Stimulated activated CD4-positive, alpha-beta T cell treated with anti-CD3 and anti-CD28 coated beads, Interleukin-4, amount 100 ng/mL, for 48 hours (primary cell): ENCODE measurements at places on chromosomes 4 and X.

- no peak for DNase-seq
Observed at GRCh38 chr4:20256381-20256881, 4.7 kb downstream of the SLIT2 start.

- no peak for DNase-seq
Observed at GRCh38 chrX:24838629-24839028, 144.9 kb downstream of the POLA1 start.

GRCh38 chrX:48516987-48517386, 4.6 kb upstream of the EBP start:
- DNase-seq: no peak

DNA sequence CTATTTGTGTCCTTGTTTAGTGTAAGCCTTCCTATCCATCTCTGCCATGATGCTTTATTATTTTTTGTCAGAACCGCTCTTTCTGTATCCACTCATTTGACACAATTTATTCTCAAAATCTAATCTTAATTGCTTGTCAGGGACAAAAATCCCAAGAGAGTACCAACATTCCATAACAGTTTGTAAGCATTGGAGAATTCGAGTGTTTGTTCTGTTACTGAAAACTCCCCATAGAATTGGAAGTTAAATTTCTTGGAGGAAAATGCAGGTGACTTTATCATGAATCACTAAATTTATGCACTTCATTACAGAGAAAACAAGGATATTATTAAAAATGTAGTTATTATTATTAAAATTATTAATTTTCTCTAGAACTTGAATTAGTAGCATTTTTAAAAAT, 1986.1 kb downstream of the ARAP2 start:
- no peak for DNase-seq

- no peak for DNase-seq
Observed at GRCh38 chr4:76559236-76560071, 124.4 kb downstream of the SHROOM3 start.

DNA sequence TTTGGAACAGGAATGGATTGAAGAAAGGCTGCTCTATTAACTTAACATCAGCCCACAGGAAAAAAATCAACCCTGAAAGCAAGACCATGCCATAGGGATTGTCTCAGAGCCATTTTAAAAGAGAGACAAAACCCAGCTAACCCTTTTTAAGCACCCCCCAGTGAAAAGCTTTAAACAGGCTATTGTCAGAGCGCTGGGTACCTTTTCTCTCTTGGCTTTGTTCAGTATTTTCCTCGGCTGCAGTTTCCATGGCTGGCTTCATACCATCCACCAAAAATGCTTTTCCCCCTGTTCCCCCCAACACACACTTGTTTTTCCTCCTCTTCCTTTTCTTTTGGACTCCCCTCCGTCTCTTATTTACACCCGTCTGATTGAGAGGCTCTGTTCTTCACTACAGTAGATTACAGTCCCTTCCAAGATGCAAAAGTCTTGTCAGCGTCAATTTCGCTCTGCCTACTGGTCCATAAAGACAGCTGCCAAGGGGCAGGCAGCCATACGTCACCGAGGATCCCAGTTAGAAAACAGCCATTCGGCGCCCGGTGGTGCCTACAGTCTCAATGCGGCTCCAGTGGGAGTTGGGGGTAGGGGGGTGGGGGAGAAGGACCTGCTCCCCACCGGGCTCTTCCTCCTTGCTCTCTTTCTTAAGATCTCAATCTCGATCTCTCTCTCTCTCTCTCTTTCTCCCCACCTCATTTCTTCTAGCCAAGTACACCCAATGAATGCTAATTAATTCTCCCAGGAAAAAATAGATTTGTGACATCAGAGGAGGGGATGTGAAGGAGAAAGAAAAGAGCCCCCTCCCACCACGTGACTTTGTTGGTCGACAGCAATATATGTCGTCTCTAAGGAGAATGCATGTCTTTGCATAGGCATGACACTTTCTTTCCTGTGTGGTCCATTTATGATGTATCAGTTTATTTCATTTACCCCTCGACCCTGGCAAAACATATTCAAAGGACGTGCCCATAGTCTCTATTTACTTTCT, at the start of gene GPM6B:
Gene GPM6B, minus strand, starts transcription at position 451 of the 985 bp plus-strand sequence. Its CDS starts 189 bp downstream, at position 262.
- no peak for DNase-seq

DNA sequence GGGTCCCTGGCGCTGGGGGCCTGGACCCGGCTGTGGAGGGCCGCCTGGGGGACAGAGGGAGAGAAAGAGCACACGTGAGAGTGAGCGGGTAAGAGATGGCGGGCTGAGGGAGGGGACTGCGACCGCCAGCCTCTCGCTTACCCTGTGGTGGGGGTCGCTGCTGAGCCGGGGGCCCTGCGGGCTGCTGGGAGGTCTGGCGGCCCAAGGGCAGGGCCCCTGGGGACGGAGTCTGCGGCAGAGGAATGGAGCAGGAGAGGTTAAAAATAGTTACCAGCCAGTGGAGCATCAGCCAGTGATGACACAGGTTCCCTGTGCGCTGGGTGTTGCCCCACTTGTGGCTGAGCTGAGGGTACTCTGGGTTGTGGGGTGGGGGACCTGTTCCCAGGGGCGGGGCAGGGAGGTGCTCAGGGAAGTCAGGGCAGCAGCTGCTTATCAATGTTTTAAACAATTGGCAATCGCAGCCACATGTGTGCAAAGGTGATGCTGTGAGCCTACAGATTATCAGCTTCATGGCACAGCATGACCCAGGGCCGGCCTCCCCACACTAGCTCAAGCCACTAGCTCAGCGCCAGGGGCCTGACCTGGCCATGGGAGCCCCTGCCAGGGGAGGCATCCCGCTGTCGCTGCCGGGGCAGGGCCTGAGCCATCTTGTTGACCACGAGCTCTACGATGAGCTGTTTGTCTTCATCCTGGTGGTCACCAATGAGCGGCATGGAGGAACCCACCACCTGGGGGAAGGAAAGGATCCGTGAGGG, 7.5 kb upstream of the TIMP1 start:
- no peak for DNase-seq

- DNase-seq: no peak
Observed at GRCh38 chr4:95869961-95870500, 30.1 kb downstream of the PDHA2 start.

DNA sequence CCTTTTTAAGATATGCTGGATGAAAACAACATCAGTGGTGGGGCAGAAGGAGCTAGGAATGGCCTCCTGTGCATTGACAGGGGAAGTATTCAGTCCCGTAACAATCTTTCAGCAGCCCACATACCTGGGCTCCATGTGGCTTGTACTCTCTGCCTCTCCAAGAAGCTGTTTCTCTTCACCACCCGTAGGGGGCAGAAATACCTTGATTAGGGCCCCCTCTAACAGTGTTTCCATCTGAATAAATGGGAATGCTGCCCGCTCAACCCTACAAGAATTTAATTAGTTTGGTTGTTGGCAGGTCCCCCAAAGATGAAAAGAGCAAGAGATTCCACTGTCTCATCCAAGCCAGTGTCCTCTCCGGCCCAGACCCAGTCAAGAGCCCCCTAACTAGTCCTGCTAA, 155.2 kb downstream of the SMIM20 start:
- DNase-seq: no peak

DNA sequence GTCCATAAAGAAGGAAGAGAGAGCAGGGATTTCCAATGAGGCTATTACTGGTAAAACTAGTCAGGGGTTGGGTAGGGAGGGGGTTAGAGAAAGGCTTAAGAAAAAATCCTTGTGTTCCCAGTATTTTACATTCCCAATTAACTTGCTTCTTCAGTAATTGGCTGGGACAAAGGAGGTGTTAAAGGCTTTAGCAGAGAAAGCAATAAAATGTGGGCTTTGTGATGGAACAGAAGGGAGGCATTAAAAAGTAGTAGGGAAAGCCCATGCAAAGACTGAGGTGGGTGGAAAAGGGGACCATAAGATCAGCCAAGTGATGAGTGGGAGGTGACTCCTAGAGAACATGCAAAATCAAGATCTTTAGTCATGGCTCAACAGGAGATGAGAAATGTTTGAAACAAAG, 1467.2 kb downstream of the RPA4 start:
- no peak for DNase-seq

GRCh38 chr4:25330335-25330734, 17.8 kb downstream of the ZCCHC4 start:
- no peak for DNase-seq

- DNase-seq: no peak
Observed at GRCh38 chr4:7949759-7950158, 10.1 kb upstream of the AFAP1 start.

GRCh38 chr4:83082777-83083176, 31.8 kb downstream of the PLAC8 start:
- DNase-seq: no peak

DNA sequence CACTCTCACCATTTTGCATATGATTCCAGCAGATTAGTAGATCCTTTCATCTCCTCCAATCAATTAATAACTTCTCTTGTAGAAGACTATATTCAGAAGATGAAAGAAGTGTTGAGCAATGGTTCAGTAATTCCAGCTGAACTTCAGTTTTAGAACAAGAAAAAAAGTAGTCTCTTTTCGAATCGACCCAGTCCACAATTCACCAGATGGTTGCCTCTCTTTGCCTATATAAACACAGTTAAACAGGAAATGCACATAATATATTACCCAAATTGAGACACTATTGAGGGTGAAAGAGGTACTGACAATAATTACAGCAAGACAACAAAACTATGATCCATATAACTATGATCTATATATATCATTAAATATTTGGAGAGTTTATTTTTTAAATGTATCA, 16.8 kb upstream of the FAM241A start:
- DNase-seq: no peak

- DNase-seq: no peak
Observed at GRCh38 chr4:5037553-5038551, 13.4 kb upstream of the STK32B start.

- DNase-seq: no peak
Observed at GRCh38 chrX:18003876-18004275, 142.8 kb upstream of the RAI2 start.
